HT1080 (cell line): ENCODE measurements at places on chromosomes 1 and 21. TPM values are rescaled to one million over a fixed set of nuclear protein-coding genes. Genes with fewer than 3 reads are reported as not detected.

GRCh38 chr1:197269053-197269452, 1.0 kb downstream of the CRB1 start:
- DNase-seq = no peak

Gene ECM1
- total RNA-seq = 11.3 and 17.7 TPM in 2 replicates

DNA sequence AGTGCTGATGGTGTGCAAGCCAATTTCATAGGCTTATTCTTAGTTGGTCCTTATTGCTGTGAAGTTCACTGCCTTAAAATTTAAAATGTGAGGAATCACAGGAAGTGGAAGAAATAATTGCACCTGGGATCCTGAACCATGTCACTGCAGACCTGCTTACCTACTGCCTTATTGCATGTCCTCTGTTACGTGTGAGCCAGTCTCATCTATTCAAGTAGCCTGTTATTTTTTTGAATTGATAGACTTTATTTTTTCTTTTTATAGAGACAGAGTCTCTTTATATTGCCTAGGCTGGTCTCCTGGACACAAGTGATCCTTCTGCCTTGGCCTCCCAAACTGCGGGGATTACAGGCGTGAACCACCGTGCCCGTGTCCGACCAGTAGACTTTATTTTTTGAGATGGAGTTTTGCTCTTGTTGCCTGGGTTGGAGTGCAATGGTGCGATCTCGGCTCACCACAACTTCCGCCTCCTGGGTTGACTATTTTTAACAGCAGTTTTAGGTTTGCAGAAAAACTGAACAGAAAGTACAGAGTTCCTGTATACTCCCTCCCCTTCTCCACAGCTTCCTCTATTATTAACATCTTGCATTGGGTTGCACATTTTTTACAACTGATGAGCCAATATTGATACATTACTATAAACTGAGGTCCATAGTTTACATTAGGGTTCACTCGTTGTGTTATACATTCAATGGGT, 14.0 kb upstream of the DISC1 start:
- no peak for DNase-seq

DNA sequence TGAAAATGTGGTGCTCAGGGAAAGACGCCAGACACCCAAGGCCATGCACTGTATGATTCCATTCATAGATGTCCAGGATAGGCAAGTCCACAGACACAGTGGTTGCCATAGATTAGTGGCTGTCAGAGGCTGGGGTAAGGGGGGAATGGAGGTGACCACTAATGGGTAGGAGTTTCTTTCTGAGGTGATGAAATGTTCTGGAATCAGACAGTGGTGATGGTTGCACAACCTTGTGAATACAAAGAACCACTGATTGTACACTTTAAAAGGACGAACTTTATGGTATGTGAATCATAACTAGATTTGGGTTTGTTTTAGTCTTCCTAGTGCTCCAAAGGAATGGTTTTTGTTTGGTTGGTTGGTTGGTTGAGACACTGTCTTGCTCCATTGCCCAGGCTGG, 51.7 kb downstream of the PRAMEF20 start:
- no peak for DNase-seq

DNA sequence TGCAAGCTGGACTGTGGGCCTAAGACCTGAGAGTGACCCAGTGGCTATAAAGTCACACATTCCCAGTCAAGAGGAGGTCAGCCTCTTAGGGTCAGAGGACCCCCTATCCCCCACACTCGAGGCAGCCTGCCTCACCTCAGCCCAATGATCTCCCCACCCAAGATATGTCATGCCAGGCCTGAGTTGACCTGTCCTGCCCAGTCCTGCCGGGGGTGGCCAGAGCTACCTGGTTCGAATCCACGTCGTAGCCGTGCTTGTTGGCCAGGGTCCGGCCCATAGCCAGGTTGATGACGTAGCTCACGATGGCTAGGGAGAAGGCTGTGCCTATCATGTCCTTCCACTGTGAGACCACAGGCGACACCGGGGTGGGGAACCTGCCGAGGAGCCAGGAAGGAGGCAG, 15.6 kb downstream of the SLC26A9 start:
- no peak for DNase-seq

GRCh38 chr1:246608616-246609376, 42.5 kb downstream of the CNST start:
- DNase-seq = peak; percentile 96

GRCh38 chr1:84264961-84265360, 36.5 kb upstream of the SAMD13 start:
- DNase-seq = no peak

Gene CHRM3
- total RNA-seq = 3.2 and 3.3 TPM in 2 replicates

DNA sequence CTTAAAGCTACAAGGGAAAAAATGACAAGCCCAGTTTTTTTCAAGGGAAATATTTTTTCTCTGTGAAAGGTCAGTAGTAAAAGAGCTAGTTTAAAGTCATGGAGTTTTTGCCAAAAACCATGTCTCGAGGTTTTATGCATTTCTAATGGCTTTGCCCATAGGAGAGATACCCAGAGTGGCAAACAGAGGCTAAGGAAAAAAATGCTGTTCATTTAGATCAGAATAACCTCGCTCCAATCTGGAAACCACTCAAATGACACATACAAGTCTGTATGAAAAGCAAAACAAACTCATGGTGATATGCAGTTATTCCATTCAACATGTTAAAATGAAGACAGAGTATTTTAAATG, 36.9 kb upstream of the EDEM3 start:
- peak; percentile 17 for DNase-seq

GRCh38 chr1:175129182-175129581, 61.5 kb downstream of the TNN start:
- no peak for DNase-seq

DNA sequence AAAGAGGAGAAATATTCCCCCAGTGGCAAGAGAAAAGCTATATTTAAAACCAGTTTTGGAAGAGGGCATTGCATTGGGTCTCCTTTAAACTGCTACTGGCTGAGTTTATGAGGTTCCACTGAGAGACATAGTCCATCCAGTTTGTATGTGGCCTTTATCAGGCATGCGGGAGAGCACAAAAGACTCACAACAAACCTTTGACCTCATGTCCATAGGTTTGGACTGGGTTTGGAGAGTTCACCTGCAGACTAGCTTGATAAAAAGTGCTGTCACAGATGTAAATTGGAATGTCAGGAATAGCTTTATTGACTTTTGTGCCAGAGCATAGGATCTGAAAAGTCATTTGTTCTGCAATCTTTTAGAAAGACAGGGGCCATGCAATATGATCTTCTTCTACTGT, 131.0 kb upstream of the NRIP1 start:
- no peak for DNase-seq

Gene CCDC27
- not detected in 2 replicates for total RNA-seq

GRCh38 chr1:81804312-81804711, 3.6 kb downstream of the ADGRL2 start:
- no peak for DNase-seq

Gene OR6F1
- not detected in 2 replicates for total RNA-seq

GRCh38 chr1:47184090-47184821, 5.6 kb downstream of the PDZK1IP1 start:
- DNase-seq = peak; percentile 23
